ENCODE measurements at places on chromosomes 16 and 17. TPM values are rescaled to one million over a fixed set of nuclear protein-coding genes. Genes with fewer than 3 reads are reported as not detected.

Gene CACNA1G
- total RNA-seq = not detected

Gene HOXB9
- total RNA-seq = 146 TPM

DNA sequence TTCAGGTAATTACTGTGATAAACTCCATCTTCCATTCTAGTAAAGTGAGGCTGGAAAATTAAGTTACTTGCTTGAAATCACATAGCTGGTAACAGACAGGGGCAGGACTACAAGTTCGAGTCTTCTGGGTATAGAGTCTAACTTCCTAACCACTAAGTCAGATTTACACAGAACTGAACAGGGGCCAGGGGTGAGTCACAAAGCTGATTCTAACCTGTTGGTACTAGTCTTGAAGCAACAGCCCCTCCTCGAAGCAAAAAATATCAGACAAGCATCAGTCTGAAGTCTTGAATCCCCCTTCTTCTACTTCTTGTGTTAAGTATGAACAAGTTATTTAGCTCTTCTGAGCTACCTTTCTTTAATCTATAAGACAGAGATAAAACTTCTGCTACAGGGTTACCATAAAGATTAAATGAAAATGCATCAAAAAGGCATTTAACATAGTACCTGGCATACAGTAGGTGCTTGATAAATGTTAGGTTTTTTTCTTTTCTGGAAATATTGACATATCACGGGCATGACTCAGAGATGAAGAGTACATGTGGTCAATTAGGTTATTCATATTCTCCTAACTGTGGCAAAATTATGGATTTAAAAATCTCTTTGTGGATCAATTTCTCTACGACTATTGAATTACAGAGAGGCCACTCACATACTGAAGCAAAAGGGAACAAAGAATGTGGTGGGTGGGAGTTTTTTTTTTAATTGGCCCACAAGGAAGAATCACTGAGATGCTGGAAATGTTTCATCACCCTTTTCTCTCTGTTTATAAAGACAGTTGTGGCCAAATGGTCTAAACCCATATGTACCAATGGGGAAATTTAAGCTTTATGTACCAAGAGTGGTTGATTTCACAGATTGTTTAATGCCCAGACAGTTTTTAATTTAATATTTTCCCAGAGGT is 266.9 kb upstream of the DYNLRB2 start:
- H3K27ac ChIP-seq = no peak overlapping the region
- DNase-seq = no peak
- no peaks in the 10 kb centered on the region for H3K4me1 ChIP-seq
- no peaks in the 10 kb centered on the region for H3K36me3 ChIP-seq
- no peak overlapping the region for H3K4me3 ChIP-seq

Gene MPO
- not detected for total RNA-seq

- H3K4me1 ChIP-seq = no peaks in the 10 kb centered on the region
- no peak overlapping the region for H3K27ac ChIP-seq
- H3K27me3 ChIP-seq = no peaks in the 10 kb centered on the region
- DNase-seq = no peak
- no peaks in the 10 kb centered on the region for H3K36me3 ChIP-seq
Observed at GRCh38 chr16:55357241-55357640, 33.2 kb downstream of the IRX6 start.

- H3K36me3 ChIP-seq = 0 out of 3 replicates have a peak, but pooled peaks cover 3% of the 10 kb centered on the region
- DNase-seq = no peak
- H3K27ac ChIP-seq = peak overlapping the region; percentile 91
Observed at GRCh38 chr17:76241691-76242255, 1.5 kb upstream of the RNF157 start.

DNA sequence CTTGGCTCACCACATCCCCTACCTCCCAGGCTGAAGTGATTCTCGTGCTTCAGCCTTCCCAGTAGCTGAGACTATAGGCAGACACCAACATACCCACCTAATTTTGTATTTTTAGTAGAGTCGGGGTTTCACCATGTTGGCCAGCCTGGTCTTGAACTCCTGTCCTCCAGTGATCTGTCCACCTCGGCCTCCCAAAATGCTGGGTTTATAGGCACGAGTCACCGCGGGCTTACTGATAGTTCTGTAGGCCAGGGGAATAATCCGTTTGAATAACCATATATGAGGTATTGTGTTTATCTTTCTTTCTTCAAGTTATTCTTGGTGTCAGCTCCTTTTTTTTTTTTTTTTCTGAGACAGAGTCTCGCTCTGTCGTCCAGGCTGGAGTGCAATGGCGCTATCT is 7.7 kb downstream of the FAM234A start:
- no peak for DNase-seq
- peak overlapping the region; percentile 58 for H3K27ac ChIP-seq
- peaks cover 31% of the 10 kb centered on the region for H3K4me1 ChIP-seq
- H3K4me3 ChIP-seq = no peak overlapping the region
- no peaks in the 10 kb centered on the region for H3K27me3 ChIP-seq
- H3K36me3 ChIP-seq = no peaks in the 10 kb centered on the region

GRCh38 chr17:40293363-40293762 is 5.7 kb downstream of the CDC6 start:
- H3K27me3 ChIP-seq = no peaks in the 10 kb centered on the region
- no peak overlapping the region for H3K4me3 ChIP-seq
- H3K36me3 ChIP-seq = peaks cover 89% of the 10 kb centered on the region
- DNase-seq = no peak
- no peak overlapping the region for H3K27ac ChIP-seq

Gene MEOX1
- not detected for total RNA-seq

DNA sequence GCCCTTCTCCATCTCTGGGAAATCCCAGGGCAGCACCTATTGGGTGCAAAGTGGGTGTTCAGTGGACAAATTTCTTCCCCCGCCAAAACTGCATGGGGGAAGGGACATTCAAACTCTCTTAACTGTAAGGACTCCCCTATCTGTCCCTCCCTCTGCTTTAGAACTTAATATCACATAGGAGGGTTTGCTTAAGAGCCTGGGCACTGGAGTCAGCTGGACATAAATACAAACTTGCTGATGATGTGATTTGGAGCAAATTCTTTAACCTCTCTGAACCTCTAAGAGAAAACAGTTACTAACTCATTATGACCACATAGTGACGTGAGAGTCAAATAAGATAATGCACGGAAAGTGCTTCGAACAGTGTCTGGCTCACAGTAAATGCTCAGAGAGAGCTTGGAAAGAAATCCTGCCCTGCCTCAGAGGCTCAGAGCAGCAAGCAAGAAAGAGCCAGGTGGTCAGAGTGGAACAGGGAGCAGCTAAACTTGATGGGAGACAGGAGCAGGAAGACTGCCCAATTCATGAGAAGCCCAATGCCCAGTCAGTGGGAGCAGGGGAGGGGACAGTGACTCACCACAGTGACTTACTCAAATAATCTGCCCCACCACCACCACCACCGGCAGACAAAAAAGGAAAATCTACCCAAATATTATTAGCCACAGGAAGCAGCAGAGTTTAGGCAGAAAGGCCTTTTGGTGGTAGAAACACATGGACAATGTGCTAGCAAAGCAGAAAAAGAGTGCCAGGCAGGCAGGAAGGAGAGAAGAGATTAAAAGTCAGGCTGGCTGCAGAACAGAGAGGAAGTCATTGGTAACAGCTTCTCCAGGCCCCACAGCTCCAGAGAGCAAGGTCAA is 23.9 kb upstream of the CCL1 start:
- H3K27me3 ChIP-seq = no peaks in the 10 kb centered on the region
- H3K4me1 ChIP-seq = 0 out of 2 replicates have a peak, but pooled peaks cover 3% of the 10 kb centered on the region
- H3K36me3 ChIP-seq = no peaks in the 10 kb centered on the region
- DNase-seq = peak; percentile 37
- no peak overlapping the region for H3K4me3 ChIP-seq

GRCh38 chr17:50771991-50772785 is 4.9 kb upstream of the ANKRD40CL start:
- no peaks in the 10 kb centered on the region for H3K27me3 ChIP-seq
- H3K36me3 ChIP-seq = no peaks in the 10 kb centered on the region
- DNase-seq = no peak
- no peaks in the 10 kb centered on the region for H3K4me1 ChIP-seq
- no peak overlapping the region for H3K27ac ChIP-seq

GRCh38 chr16:28865001-28865688 is 1.5 kb downstream of the SH2B1 start:
- no peaks in the 10 kb centered on the region for H3K27me3 ChIP-seq
- DNase-seq = no peak
- peak overlapping the region; percentile 99 for H3K27ac ChIP-seq
- peaks cover 49% of the 10 kb centered on the region for H3K36me3 ChIP-seq
- H3K4me3 ChIP-seq = peak overlapping the region; percentile 88
- peaks cover 14% of the 10 kb centered on the region for H3K4me1 ChIP-seq

Gene ATP6V0D1
- total RNA-seq = 61.5 TPM
